ENCODE measurements at places on chromosomes 5 and 9.

GRCh38 chr9:107744873-107745272, 255.3 kb upstream of the KLF4 start:
- no peak for DNase-seq

DNA sequence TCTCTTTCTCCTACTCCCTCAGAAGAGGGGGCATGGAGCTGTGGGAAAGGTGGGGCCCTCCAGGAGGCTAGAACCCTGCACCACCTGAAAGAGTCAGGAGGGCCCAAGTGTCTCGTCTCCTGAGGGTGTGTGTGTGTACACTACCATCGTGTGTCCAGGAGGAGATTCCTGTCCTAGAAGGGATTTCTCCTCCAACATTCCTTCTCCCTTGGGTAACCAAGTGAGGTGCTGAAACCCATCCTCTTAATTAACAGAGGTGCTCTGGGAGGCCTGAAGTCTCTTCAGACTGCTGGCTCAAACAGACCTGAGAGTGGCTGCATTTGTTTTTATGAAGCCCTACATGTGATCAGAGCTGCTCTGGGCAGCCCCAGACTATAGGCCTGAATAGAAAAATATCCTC, 61.1 kb upstream of the FAM169A start:
- DNase-seq: no peak

DNA sequence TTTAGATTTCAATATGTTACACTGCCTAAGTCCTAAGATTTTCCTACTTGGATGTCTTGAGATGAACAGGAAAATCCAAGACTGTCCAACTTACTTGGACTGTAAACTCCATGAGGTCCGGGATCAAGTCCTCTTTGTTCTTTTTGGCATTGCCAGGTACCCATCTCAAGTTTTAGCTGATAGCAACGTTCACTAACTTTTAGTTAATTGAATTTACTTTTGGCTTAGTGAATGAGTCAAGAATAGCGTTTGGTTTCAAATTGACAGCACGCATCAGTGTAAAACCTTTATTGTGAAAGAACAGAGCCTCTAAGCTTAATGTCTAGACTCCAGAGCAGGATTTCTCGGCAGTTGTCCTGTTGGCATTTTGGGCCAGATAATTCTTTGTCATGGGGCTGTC, 37.2 kb downstream of the ALDH1A1 start:
- no peak for DNase-seq

GRCh38 chr5:60262576-60263295, 369.2 kb upstream of the PDE4D start:
- DNase-seq: no peak

- no peak for DNase-seq
Measured at GRCh38 chr5:154308443-154309370, 118.2 kb downstream of the GALNT10 start.

GRCh38 chr9:15262581-15262980, 44.4 kb downstream of the TTC39B start:
- DNase-seq: no peak

- no peak for DNase-seq
Measured at GRCh38 chr9:89592213-89592815, 12.5 kb upstream of the GADD45G start.

GRCh38 chr5:123753937-123754891, 242.2 kb downstream of the CSNK1G3 start:
- DNase-seq: no peak

DNA sequence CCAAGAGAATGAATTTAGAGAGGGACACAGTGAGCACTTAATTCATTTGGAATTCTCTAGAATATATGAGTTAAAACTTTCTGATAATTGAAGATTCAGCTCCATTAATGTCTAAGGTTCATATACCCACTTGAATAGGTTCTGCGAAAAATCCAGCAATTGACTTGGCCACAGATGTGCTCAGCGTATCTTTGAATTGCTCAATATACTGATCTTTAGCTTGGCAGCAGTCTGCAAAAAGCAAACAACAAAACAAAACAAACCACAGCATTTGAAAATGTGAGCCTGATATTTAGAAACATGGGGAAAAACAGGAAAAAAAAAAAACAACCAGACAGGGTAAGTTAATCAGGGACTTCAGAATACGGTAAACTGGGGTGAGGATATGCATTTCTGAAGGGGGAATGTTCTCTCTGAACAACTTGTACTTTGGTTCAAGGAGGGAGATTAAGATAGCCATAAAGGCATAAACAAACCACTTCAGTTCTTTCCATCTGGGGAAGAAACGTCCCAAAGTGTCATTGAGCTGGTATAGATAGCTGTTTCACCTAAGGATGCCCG, 21.4 kb downstream of the AGXT2 start:
- DNase-seq: no peak

DNA sequence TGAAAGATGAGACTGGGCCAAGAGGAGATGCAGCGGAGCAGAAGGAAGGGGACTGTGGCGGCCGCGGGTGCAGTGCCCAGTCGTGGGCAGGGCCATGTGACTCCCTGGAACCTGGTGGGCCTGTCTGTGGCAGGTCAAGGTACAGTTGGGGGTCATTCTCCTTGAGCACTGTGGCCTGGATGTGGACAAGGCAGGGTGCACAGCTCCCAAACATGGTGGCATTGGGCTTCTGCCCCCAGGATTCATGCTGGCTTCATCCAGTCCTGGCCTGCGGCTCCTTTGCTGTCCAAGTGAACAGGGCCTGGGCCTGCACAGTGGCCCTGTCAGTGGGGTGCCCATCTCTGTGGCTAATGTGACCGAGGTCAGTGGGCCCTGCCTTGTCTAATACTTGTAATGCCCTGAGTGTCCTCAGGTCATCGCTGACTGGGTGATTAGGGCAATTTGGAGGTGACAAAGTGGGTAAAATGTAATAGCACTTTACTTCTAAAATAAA, 39.9 kb downstream of the CEP72 start:
- DNase-seq: no peak

GRCh38 chr5:158223054-158223600, 364.2 kb upstream of the CLINT1 start:
- DNase-seq: no peak

DNA sequence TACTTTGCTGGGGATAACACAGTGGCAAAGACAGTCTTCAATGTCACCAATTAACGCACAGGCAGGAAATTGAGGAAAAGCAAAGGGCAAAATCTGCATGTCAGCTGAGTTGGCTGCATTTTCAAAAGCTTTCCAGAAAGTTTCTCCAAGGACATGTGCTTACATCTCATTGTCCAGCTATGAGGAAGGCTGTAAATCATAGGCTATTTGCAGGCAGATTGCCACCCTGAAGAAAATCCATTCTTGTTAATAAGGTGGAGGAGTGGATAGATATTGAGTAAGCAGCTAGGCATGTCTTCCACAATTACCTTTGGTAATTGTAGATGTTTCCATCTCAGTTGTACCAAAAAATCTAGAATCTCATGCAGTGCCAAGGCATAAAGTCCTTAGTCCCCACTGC, 278.0 kb upstream of the NUDT12 start:
- DNase-seq: no peak

GRCh38 chr9:15735083-15735857, 182.4 kb downstream of the CCDC171 start:
- DNase-seq: no peak

- DNase-seq: no peak
Measured at GRCh38 chr5:38866362-38867031, 20.7 kb downstream of the OSMR start.

GRCh38 chr9:133684121-133684935, 48.2 kb downstream of the DBH start:
- DNase-seq: no peak

DNA sequence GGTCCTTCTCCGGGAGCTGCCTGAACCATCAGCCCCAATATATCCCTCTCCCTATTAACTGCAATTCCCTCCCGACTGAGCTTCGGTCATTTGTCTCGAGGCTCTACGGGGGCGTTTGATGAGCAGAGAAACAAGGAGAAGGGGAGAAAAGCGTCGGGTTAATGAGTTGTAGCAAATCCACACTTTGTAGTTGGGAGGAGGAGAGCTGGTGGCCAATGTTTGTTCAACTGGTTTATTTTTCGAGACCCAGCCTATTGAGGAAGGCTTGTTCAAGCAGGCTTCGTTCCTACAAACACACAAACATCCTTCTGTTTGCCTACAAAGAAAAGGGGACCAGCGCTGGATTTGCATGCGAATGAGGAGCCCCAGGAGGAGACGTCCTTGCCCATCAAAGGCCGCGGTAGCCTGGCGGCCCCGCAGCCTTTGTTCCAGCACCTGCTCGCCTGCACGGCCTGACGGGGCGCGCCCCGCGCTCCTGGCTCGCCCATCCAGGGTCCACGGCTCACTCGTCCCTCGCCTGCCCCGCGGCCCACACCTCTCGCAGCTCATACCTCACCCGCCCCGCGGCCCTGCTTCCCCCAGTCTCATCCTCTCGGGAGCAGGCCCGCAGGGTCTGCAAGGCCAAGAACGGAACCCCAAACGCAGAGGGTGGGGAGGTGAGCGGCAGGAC, 4.6 kb downstream of the FOXD1 start:
- no peak for DNase-seq

- DNase-seq: no peak
Measured at GRCh38 chr9:123421186-123421585, 65.2 kb downstream of the CRB2 start.

- DNase-seq: no peak
Measured at GRCh38 chr5:173858670-173859407, 29.3 kb upstream of the CPEB4 start.

- DNase-seq: peak; percentile 31
Measured at GRCh38 chr5:80246995-80247729, 8.7 kb downstream of the SERINC5 start.

- no peak for DNase-seq
Measured at GRCh38 chr9:127091526-127091925, 30.9 kb downstream of the ANGPTL2 start.

DNA sequence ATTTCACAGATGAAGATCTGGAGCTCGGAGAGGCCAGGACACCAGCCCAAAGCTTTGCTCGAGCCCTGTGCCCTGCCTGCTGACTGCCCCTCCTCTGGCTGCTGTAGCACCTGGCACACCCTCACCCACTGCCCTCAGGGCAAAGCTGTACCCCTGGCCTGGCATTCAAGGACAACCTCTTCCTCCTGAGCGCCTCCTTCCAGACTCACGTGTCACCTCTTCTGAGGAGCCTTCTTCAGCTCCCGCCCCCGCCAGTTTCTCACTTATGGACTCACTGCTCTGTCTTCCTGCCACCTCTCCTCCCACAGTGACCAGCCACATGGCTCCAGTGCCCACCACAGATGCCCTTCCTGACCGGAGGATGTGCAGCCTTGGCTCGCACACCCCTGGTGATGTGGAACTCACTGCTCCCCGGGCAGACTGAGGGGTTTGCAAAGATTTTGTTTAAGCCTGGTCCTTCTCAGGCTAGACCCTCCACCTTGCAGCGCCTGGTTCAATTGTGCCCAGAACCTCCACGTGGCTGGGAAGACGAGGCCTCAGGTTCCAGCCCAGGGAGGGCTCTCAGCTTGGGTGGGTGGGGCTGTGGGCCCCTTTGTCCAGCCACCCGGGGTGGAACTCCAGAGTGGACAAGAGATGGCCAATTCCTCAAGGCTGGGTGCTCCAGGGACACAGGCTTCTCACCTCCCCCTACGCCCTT, 46.6 kb upstream of the PHYKPL start:
- no peak for DNase-seq

GRCh38 chr5:154764967-154765366, 9.8 kb downstream of the LARP1 start:
- DNase-seq: no peak

GRCh38 chr5:6391151-6391550, 12.8 kb upstream of the MED10 start:
- no peak for DNase-seq

- DNase-seq: no peak
Measured at GRCh38 chr5:10712574-10713366, 48.3 kb downstream of the DAP start.

GRCh38 chr9:69603656-69604055, 68.5 kb downstream of the APBA1 start:
- no peak for DNase-seq

- no peak for DNase-seq
Measured at GRCh38 chr9:134782921-134783698, 97.5 kb upstream of the FCN2 start.

GRCh38 chr5:172943283-172943841, 15.9 kb upstream of the RPL26L1 start:
- DNase-seq: no peak

DNA sequence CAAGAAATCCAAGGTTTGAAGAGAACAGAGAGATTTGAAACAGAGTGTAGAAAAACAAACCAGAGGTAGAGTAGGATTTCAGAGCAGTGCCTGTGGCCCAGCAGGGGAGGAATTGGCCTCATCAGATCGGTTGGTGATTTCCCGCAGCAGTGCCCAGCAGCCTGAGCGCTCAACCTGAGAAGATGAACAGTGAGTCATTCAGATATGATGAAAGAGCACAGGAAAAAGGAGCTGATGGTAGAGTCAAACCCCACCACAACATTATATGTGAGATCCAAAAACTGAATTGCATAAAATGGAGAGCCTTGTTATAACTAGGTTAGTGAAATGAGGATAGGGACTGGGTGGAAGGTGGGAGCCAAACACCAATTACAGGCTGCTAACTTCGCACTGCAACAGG, 248.9 kb downstream of the PIK3R1 start:
- peak; percentile 54 for DNase-seq

GRCh38 chr9:124783830-124784229, 6.9 kb downstream of the OLFML2A start:
- no peak for DNase-seq

DNA sequence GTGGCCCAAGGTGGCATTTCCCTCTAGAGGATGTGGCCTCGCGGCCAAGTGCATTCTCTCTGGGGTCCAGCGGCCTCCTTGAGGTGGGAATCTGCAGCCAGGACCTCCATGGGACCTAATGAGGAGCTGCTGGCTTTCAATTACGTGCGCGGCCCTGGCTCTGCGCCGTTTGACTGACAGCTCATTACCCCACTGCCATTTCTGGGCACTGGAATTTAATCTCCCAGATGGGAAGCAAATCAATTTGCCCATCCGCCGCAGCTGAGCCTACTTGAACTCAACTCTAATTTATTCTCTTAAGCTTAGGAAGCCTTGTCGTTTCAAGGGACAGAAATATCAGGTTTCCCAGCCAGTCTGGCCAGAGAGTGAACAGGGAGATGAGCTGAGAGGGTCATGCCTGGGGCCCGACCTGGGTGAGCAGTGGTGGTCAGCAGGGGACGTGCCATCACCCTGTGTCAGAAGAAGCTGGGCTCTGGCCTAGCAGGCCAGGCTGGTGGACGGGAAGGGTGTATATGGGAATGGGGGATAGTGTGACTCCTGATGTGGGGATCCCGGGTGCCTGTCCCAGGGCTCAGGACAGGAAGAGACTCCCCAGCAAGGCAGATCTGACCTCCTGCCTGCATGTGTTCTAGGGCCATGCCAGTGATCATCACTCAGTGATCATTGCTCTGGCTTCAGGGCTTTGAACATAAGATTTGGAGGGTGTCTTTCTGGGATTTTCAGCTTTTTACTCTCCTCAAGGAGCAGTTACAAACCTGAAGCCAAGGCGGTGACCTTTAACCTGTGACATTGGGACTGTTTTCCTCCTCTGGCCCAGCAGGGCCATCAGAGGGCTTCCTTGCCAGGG, 69.7 kb downstream of the MACROH2A1 start:
- DNase-seq: no peak

- no peak for DNase-seq
Measured at GRCh38 chr9:135040892-135041291, 46.6 kb upstream of the OLFM1 start.
